ENCODE measurements at places on chromosomes 7 and 10. TPM values are rescaled to one million over a fixed set of nuclear protein-coding genes. Genes with fewer than 3 reads are reported as not detected.

- DNase-seq: no peak
- H3K27me3 ChIP-seq: no peaks in the 10 kb centered on the region
- no peak overlapping the region for H3K27ac ChIP-seq
- H3K4me3 ChIP-seq: no peak overlapping the region
- peaks cover 2% of the 10 kb centered on the region for H3K4me1 ChIP-seq
These were observed 8.7 kb upstream of the JMJD1C start for GRCh38 chr10:63474488-63474887.

YWHAG gene
- 83.1 TPM for total RNA-seq

GRCh38 chr10:126058507-126058906 is 162.1 kb downstream of the FANK1 start:
- no peaks in the 10 kb centered on the region for H3K36me3 ChIP-seq
- no peak overlapping the region for H3K27ac ChIP-seq
- no peaks in the 10 kb centered on the region for H3K4me1 ChIP-seq
- H3K4me3 ChIP-seq: no peak overlapping the region
- no peak for DNase-seq

GRCh38 chr7:100566018-100566531 is 7.6 kb downstream of the SAP25 start:
- no peaks in the 10 kb centered on the region for H3K27me3 ChIP-seq
- no peak overlapping the region for H3K4me3 ChIP-seq
- H3K36me3 ChIP-seq: peaks cover 19% of the 10 kb centered on the region

GRCh38 chr7:109622320-109622719 is 1052.6 kb downstream of the DNAJB9 start:
- H3K27ac ChIP-seq: no peak overlapping the region
- no peaks in the 10 kb centered on the region for H3K27me3 ChIP-seq
- no peaks in the 10 kb centered on the region for H3K36me3 ChIP-seq
- no peaks in the 10 kb centered on the region for H3K4me1 ChIP-seq
- H3K4me3 ChIP-seq: no peak overlapping the region
- no peak for DNase-seq

Measured in activated CD4-positive, alpha-beta memory T cell treated with anti-CD3 and anti-CD28 coated beads, Interleukin-2, amount 10 ng/mL, durations not matched to agents 7 days and 5 days (primary cell).